ENCODE measurements at places on chromosomes 3 and 15. TPM values are rescaled to one million over a fixed set of nuclear protein-coding genes. Genes with fewer than 3 reads are reported as not detected.

The ANXA2 gene
- 630 TPM for polyA plus RNA-seq

The CMTM6 gene
- polyA plus RNA-seq: 82.6 TPM

The SV2B gene
- 0.99 TPM for polyA plus RNA-seq

The SLC27A2 gene
- polyA plus RNA-seq: 38.5 TPM

The TRAT1 gene
- not detected for polyA plus RNA-seq

The CCR1 gene
- polyA plus RNA-seq: 2.4 TPM

The SERPINI2 gene
- 2.7 TPM for polyA plus RNA-seq

The IGSF11 gene
- polyA plus RNA-seq: 6.0 TPM

The LRRC49 gene
- 18.4 TPM for polyA plus RNA-seq

The ELP6 gene
- 46.9 TPM for polyA plus RNA-seq

The MEF2A gene
- polyA plus RNA-seq: 52.0 TPM

The DHX30 gene
- polyA plus RNA-seq: 71.0 TPM

All from left renal cortex interstitium (tissue), 4 donors.